ENCODE measurements at places on chromosomes 12 and 14.

DNA sequence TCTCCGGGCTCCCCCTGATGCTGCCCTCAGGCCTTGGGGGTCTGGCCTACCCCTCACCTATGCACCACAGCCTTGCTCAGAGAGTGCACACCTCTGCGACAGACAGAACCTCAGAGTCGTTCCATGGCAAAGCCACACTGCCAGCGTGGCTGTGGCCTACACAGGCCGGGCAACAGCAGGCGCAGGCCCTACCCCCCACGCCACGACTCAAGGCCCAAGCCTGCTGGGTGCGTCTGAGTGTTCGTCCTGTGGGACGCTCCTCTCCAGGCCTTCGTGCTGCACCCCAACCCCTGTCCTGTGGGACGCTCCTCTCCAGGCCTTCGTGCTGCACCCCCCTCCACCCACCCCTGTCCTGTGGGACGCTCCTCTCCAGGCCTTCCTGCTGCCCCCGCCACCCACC lies 54.2 kb downstream of the LRCOL1 start:
- no peak for DNase-seq

GRCh38 chr12:94721173-94721572 lies 70.8 kb upstream of the TMCC3 start:
- no peak for DNase-seq

- no peak for DNase-seq
Measured at GRCh38 chr12:98594050-98594835, 757 bp downstream of the SLC25A3 start.

DNA sequence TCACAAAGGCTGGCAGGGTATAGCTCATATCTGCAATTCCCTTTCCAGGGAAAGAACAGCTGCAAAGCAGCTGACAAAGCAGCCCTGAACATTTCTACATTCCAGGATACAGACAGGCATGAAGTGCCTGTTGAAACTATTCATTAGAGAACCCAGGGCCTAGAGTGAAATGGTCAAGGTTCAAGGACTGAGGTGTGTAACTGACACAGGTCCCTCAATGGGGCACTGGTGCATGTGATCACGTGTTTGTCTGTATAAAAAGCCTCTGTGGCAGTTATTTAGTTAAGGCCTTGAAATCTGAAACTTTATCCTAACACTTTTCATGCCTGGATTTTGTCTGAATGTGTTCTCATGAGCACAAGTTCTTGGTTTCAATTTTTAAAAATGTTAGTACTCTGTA lies 47.1 kb downstream of the GIT2 start:
- DNase-seq: peak; percentile 79

DNA sequence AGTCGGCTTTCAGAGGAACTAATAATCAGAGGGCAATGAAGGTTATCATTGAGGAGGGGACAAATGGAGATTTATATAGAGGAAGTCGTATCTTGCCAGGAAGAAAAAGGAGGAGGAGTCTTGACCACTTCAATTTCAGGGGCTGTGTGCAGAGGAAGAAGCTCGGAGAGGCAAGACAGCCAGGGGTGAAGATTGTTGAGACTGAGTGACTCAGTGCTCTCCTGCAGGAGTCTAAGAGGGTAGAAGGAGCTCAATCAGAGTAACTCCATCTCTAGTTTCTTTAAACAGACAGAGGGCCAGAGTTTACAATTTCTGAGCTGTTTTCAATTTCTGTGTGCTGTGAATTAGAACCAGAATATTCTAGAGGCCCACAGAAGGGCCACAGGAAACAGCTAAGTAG lies 439.3 kb upstream of the PRICKLE1 start:
- DNase-seq: peak; percentile 52

GRCh38 chr12:124698211-124698997 lies 131.0 kb upstream of the NCOR2 start:
- peak; percentile 19 for DNase-seq

DNA sequence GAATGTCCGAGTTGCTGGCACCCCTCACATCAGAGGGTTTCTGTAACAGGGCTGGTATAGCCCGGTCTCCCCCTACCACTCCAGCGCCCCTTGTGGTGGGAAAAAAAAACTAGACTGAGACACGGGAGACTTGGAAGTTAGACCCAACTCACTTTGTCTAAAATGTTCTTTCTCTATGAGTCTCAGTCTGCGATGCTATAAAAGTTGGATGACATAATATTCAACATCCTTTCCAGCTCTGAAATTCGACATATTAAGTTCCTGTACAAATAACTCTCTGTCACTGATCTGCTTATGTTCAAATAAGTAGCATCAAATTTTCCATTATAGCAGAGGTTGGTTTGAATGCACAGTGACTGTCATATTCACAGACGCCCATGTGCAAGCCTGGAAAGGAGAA lies 25.7 kb upstream of the TC2N start:
- DNase-seq: no peak

GRCh38 chr14:52987042-52987441 lies 36.2 kb upstream of the FERMT2 start:
- DNase-seq: no peak

- no peak for DNase-seq
Measured at GRCh38 chr14:94864387-94865195, 94.7 kb upstream of the GSC start.

DNA sequence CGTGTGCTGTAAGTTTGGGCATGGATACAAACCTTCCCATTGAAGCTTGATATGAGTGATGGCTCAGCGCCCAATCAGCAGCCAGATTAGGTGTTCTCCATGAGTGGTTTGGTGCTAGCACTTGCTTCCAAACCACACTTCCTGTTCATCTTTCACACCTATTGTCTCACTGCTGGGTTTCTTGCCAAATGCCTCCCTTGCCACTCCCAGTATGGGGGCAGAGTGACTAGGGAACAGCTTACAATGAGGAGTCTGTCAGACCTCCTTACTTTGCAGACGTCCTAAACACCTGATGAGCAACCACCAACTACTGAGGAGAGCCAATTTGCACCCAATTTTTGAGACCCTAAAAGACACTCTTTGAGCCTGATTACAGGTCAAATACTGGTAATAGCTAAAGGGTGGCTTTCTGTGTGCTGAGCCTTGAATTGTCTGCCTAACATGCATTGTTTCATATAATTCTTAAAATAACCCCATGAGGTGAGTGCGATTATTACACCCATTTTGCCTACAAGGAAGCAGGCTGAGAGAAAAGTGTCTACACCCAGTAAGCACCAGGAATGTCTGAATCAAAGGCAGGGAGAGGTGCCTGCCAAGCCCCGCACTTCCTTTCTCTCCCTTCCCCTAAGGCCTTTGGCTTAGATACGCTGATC lies 48.4 kb upstream of the FOS start:
- DNase-seq: peak; percentile 34

GRCh38 chr12:71972441-71973074 lies 33.9 kb downstream of the TPH2 start:
- no peak for DNase-seq

- DNase-seq: peak; percentile 88
Measured at GRCh38 chr14:79044894-79045624, 874.9 kb downstream of the NRXN3 start.

GRCh38 chr12:65415826-65416225 lies 137.3 kb downstream of the MSRB3 start:
- peak; percentile 58 for DNase-seq

- DNase-seq: peak; percentile 93
Measured at GRCh38 chr12:89225808-89226411, 126.4 kb downstream of the DUSP6 start.

- no peak for DNase-seq
Measured at GRCh38 chr12:104484079-104484478, 27.3 kb downstream of the CHST11 start.

DNA sequence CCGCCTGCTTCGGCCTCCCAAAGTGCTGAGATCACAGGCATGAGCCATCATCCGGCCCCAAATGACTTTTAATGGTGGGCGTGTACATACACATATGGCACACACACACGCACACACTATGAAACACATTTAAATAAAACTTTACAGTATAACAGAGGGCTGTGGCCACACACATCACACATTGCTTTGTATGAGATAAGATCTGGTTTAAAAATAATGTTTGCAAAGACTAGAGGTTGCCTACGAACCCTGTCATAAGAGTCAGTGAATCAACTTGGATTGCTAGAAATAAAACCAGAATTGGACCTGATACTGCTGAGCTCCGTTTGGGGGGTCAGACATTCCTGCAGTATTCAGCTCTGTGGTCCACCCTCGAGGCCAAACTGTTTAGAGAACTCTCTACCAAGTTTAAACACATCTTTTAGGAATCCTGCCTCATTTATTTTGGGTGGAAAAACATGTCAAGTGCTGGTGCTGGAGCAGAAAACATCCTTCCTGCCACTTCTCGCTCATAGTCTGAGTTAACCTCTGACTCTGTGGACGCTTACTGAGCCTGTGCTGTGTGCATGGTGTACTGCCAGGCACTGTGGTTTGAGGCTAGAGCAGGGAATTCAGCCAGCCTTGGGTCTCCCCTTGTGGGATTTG lies 47.8 kb upstream of the EML1 start:
- DNase-seq: peak; percentile 93

DNA sequence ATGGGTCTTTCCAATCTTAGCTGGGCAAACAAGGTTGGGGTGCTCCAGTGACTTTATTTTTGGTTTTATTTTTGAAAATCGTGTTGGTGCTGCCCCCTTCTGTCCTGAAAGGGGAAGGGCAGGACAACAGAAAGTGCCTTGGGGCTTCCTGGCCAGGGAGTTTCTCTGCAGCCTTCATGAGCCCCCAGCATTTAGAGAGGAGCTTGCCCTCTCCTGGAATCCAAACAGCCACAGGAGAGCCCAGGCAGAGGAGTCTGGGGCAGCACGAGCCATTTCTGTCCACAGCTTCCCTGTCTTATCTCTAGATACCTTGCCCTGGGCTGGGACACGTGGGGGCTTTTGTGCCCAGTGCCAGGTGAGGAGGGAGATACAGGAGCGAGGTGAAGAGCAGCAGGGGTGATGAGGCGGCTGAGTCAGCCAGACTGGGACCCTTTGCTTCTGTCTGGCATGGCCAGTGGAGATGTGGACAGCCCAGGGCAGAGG lies 4.4 kb upstream of the C1RL start:
- peak; percentile 44 for DNase-seq

GRCh38 chr14:82045339-82045738 lies 511.7 kb upstream of the SEL1L start:
- DNase-seq: no peak
